CD4-positive, alpha-beta T cell (primary cell): ENCODE measurements at places on chromosomes 1 and 21.

GRCh38 chr1:245874942-245875580 lies 632.0 kb downstream of the SMYD3 start:
- no peak overlapping the region for H3K4me3 ChIP-seq
- no peaks in the 10 kb centered on the region for H3K4me1 ChIP-seq
- no peak for DNase-seq
- H3K36me3 ChIP-seq: no peaks in the 10 kb centered on the region
- H3K27ac ChIP-seq: no peak overlapping the region

- peaks cover 10% of the 10 kb centered on the region for H3K4me1 ChIP-seq
- DNase-seq: no peak
- H3K36me3 ChIP-seq: no peaks in the 10 kb centered on the region
Observed at GRCh38 chr1:230286166-230286889, 139.8 kb downstream of the PGBD5 start.

- peak within 1 kb of the TSS; percentile 58 for H3K4me3 ChIP-seq
- H3K4me1 ChIP-seq: peaks cover 24% of the 10 kb centered on the region
- no peak within 1 kb of the TSS for H3K27ac ChIP-seq
- H3K36me3 ChIP-seq: no peaks in the 10 kb centered on the region
Observed at GRCh38 chr21:42653231-42654061, at the start of gene PDE9A. PDE9A (plus strand) TSS chr21:42653621; CDS start chr21:42653815, 194 bp downstream.

- H3K4me1 ChIP-seq: no peaks in the 10 kb centered on the region
- no peaks in the 10 kb centered on the region for H3K27me3 ChIP-seq
- H3K36me3 ChIP-seq: no peaks in the 10 kb centered on the region
Observed at GRCh38 chr21:34313116-34313515, 50.7 kb upstream of the KCNE2 start.

DNA sequence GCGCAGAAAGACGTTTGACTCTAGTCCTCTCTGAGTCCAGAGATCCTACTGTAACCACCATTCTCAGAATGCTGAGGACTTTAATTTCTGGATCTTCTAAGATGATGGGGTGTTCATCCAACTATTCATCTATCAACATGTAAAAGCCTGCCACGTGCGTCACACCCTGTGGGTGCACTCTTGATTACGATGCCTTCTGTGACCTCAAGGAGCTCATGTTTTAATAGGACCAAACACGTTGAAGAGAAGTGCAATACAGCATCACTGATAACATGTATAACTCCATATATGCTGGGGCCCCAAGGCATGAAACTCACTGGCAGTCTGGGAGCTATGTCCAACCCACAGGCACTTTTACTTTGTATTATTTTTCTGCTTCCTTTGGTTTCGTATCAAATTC lies 19.0 kb downstream of the KIAA0040 start:
- DNase-seq: no peak
- H3K4me1 ChIP-seq: peaks cover 26% of the 10 kb centered on the region
- H3K36me3 ChIP-seq: peaks cover 78% of the 10 kb centered on the region
- H3K4me3 ChIP-seq: no peak overlapping the region

DNA sequence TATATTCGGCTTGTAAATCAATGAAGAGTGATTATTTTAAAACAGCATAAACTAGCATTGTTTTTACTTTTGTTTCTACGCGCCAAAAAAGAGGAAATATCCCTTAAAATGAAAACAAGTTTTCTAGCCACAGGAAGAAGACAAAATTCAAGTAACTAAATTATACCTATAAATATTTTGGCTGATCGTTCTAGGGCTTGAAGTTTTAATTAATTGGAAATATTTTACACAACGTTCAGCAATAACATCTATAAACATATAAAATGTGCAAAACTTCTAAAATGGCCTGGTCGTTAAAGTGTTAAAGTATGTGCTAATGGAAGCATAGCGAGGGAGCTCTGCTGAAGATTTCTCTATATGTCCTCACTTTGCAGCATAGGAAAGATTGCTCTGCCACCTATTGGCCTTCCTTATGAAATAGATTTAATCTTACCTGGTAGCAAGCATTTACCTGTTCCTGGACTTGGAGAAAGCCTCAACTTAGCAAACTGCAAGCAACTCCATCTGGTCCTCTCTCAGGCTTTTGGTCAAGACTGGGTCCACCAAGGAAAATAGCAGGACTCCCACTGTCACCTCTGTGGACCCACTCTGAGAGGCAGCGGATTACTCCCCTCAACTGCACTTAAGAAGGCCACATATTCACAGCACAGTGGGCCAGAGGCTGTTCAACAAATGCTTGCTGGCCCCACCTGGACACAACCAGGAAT lies 351.3 kb upstream of the RUNX1 start:
- no peak for DNase-seq
- H3K27me3 ChIP-seq: no peaks in the 10 kb centered on the region
- H3K36me3 ChIP-seq: no peaks in the 10 kb centered on the region
- no peak overlapping the region for H3K27ac ChIP-seq
- no peak overlapping the region for H3K4me3 ChIP-seq

DNA sequence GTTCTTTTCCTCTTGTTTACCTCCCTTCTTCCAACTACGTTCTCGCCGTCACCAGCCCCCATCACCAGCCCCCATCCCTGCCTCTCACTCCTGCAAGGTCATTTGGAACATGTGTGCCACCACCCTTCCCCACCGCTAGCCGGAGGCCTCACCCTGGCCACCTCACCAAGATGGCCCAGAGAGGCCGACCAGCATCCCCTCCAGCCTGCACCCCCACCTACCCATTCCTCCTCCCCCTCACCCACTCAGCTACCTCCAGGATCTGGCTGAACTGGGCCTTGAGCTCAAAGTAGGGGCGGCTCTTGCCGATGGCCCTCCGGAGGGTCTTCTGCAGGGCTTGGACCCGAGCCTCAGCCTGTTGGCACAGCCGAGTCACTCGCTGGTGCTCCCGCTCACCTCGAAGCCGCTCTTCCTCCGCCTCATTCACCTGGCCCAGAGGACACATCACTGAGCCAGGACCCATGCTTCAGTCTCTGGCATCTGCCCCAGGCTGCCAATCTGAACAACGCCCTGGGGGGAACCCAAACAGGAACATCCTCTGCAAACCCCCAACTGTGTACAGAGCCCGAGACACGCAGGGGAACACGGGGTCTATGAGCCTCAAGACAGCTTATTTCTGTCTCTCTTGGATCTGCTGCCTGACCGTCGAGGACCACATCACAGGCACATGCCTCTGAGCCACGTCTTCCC lies 12.8 kb downstream of the SH3BP5L start:
- H3K27ac ChIP-seq: no peak overlapping the region
- no peaks in the 10 kb centered on the region for H3K27me3 ChIP-seq
- no peak for DNase-seq
- peaks cover 26% of the 10 kb centered on the region for H3K4me1 ChIP-seq

DNA sequence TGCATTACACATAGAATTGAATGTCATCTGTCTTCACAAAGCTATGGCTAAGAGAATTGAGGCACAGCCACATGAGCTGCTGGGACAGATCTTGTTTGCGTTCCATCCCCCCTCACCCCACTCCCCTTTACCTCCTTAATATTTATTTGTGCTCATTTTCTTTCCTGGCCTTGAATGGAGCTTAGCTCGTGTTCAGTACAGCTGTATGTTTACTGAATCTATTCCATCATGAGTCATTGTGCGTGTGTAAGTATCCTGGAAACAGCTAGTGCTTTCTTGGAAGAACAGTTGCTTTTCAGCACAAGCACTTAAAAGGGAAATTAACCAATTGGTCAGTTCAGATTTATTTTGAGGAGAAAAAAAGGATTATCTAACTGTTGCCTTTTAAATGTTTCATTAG lies 14.7 kb downstream of the PROX1 start:
- H3K27ac ChIP-seq: no peak overlapping the region
- H3K27me3 ChIP-seq: no peaks in the 10 kb centered on the region
- DNase-seq: no peak
- no peaks in the 10 kb centered on the region for H3K36me3 ChIP-seq

DNA sequence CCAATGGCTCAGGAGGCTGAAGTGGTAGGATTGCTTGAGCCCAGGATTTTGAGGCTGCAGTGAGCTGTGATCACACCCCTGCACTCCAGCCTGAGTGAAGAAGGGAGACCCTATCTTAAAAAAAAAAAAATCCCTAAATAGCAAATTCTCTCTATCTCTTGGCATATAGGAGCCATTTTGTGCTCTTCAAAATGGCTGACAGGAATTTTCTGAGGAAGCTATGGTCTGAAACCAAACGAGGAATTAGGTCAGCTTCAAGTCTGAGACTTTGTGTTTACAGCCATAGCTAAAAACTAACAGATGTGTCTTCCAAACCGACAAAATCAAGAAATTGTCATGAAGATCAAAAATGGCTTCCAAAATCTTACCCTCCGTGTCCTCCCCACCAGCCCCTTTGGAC lies 10.6 kb downstream of the CD247 start:
- peaks cover 78% of the 10 kb centered on the region for H3K36me3 ChIP-seq
- DNase-seq: no peak
- no peak overlapping the region for H3K4me3 ChIP-seq

GRCh38 chr1:15957221-15958095 lies 18.4 kb downstream of the ZBTB17 start:
- peaks cover 33% of the 10 kb centered on the region for H3K36me3 ChIP-seq
- DNase-seq: no peak
- H3K4me1 ChIP-seq: peaks cover 43% of the 10 kb centered on the region
- H3K4me3 ChIP-seq: no peak overlapping the region

- peaks cover 2% of the 10 kb centered on the region for H3K27me3 ChIP-seq
- no peaks in the 10 kb centered on the region for H3K4me1 ChIP-seq
- no peak overlapping the region for H3K4me3 ChIP-seq
Observed at GRCh38 chr1:220438741-220439140, 89.2 kb upstream of the MARK1 start.

GRCh38 chr21:45427331-45428271 lies 22.6 kb downstream of the COL18A1 start:
- no peaks in the 10 kb centered on the region for H3K27me3 ChIP-seq
- H3K4me1 ChIP-seq: no peaks in the 10 kb centered on the region
- DNase-seq: no peak
- H3K27ac ChIP-seq: no peak overlapping the region

GRCh38 chr1:238954865-238955264 lies 431.5 kb upstream of the CHRM3 start:
- H3K27me3 ChIP-seq: no peaks in the 10 kb centered on the region
- no peak for DNase-seq
- H3K36me3 ChIP-seq: no peaks in the 10 kb centered on the region
- no peak overlapping the region for H3K27ac ChIP-seq
- no peak overlapping the region for H3K4me3 ChIP-seq
- no peaks in the 10 kb centered on the region for H3K4me1 ChIP-seq

- H3K27ac ChIP-seq: no peak overlapping the region
- H3K27me3 ChIP-seq: no peaks in the 10 kb centered on the region
- no peak overlapping the region for H3K4me3 ChIP-seq
- H3K36me3 ChIP-seq: no peaks in the 10 kb centered on the region
- peaks cover 9% of the 10 kb centered on the region for H3K4me1 ChIP-seq
- DNase-seq: no peak
Observed at GRCh38 chr1:33234131-33234530, 22.2 kb upstream of the ZNF362 start.

DNA sequence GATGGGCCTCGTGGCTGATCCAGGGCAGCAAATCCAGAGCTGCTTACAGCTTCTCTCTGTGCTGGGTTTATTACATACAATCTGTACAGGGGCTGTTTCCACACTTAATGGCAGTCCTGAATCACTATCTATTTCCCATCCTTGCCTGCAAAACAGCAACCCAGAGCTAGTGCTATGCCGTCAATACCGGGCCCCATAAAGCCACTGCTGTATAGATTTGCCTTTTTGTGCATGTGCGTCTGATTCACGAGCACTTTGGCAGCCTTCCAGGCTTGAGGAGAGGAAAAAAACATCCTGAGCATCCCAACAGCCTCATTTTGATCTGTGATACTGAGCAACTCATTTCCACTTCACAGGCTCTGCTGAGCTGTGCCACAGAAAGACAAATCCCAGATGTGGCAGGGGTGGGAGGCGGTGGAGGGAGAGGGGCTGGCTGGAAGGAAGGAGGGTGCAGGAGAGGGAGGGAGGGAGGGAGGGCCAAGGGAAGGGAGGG lies 65.2 kb upstream of the TARBP1 start:
- peak; percentile 79 for DNase-seq
- no peak overlapping the region for H3K4me3 ChIP-seq
- H3K4me1 ChIP-seq: peaks cover 12% of the 10 kb centered on the region
- H3K27ac ChIP-seq: no peak overlapping the region

DNA sequence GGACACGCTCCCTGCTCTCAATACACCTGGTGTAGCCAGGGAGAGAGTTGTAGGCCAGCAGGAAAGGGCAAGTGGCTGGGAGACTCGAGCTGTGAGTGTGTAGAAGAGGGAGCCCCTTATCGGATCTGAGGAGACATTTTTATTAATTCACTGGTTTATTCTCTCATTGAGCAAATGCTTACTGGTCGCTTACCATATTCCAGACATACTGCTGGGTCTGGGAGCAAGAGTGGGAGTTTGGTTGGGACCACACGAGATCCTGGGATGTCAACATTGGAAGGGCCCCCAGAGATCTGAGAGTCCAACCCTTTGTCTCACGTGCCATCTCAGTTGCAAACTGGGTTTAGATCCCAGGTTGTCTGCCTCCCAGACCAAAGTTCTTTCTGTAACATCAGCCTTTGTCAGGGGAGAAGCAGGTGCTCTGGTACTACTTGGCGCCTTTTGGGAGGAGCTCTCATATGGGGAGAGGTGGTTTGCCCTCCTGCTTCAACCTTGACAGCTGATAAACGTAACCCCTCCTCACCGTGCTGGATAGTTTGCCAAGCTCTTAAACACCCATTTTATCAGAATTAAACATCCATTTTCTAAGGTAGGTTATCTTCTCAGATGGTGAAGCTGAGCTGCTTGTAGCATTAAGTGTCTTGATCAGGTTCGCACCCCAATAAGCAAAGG lies 742 bp downstream of the TMEM222 start:
- H3K4me3 ChIP-seq: peak overlapping the region; percentile 90
- H3K4me1 ChIP-seq: peaks cover 56% of the 10 kb centered on the region
- no peak for DNase-seq

DNA sequence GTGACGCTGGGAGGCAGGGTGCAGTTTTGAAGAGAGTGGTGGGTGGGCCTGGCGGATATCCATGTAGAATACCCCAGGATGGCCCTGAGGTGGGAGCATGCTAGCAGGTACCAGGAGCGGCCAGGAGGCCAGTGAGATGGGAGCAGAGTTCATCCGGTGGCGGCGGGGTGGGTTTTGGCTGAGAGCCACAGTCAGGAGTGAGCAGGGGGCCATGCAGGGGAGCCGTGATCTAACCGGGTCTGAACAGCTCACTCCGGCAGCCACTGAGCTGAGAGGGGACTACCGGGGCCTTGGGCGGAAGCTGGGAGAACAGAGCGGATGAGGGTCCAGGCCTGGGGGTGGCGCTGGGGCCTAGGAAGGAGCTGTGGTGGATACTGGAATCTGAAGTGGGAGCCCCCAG lies 47.6 kb upstream of the LRP8 start:
- no peak for DNase-seq
- no peaks in the 10 kb centered on the region for H3K36me3 ChIP-seq
- H3K27me3 ChIP-seq: no peaks in the 10 kb centered on the region
- H3K4me3 ChIP-seq: no peak overlapping the region
- H3K4me1 ChIP-seq: no peaks in the 10 kb centered on the region

- H3K4me3 ChIP-seq: no peak overlapping the region
- DNase-seq: no peak
- no peak overlapping the region for H3K27ac ChIP-seq
- peaks cover 26% of the 10 kb centered on the region for H3K4me1 ChIP-seq
- no peaks in the 10 kb centered on the region for H3K27me3 ChIP-seq
Observed at GRCh38 chr1:84849357-84849975, 43.5 kb downstream of the LPAR3 start.

GRCh38 chr1:162977944-162978568 lies 91.1 kb upstream of the RGS4 start:
- DNase-seq: no peak
- H3K4me1 ChIP-seq: no peaks in the 10 kb centered on the region
- H3K27me3 ChIP-seq: no peaks in the 10 kb centered on the region
- no peak overlapping the region for H3K4me3 ChIP-seq
- no peak overlapping the region for H3K27ac ChIP-seq

GRCh38 chr1:205481629-205482151 lies 22.8 kb upstream of the CDK18 start:
- H3K27me3 ChIP-seq: peaks cover 7% of the 10 kb centered on the region
- no peak for DNase-seq
- H3K4me3 ChIP-seq: no peak overlapping the region
- no peaks in the 10 kb centered on the region for H3K36me3 ChIP-seq
- H3K4me1 ChIP-seq: peaks cover 42% of the 10 kb centered on the region
- H3K27ac ChIP-seq: no peak overlapping the region
